ENCODE measurements at places on chromosomes 16 and 17.

GRCh38 chr17:62824290-62825131 lies 16.4 kb upstream of the MARCHF10 start:
- DNase-seq = no peak

DNA sequence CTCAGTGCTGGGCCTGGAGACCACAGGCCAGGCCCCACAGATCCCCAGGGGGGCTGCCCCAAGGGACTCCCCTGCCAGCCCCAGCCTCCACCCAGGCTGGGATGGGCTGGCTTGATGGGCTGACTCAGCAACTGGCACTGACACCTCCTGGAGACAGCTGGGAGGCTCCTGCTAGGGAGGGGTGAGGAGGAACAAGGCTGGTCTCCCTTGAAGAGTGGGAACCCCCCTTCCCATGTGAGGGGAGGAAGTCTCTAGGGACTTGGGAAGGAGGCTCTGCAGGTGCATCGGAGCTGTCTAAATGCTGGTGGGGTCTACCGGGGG lies 10.4 kb downstream of the NHERF1 start:
- DNase-seq = no peak

DNA sequence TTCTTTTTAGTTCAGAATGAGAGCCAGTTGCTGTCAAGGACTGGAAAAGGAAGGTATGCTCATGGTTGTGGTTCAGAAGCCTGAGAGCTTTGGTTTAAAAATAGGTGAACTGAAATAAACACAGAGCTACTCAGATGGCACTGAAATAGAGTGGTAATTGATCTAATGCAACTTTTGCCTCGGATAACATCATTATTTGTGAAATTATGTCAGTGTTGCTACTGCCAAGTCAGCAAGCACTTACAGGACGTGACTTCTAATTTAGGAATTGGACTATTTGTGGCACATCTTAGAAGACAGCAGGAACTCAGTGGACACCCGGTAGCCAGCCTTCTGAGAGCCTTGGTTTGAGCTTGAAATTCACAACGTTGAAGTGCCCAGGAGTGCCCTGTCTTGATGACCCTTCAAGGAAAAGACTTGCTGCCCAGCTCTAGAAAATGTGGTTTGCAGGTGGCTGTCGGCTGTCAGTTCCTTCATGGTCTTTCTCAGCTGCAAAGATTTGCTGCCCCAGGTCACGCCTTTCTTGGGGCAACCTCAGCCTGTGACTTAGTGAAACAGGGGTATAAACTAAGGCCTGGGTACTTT lies 42.0 kb upstream of the XYLT1 start:
- no peak for DNase-seq

- DNase-seq = no peak
Measured at GRCh38 chr17:2105663-2106062, 50.8 kb downstream of the HIC1 start.

GRCh38 chr17:58668598-58668935 lies 23.3 kb downstream of the TEX14 start:
- DNase-seq = no peak

GRCh38 chr16:86740906-86741799 lies 162.8 kb downstream of the FOXL1 start:
- no peak for DNase-seq

GRCh38 chr16:10153985-10154384 lies 28.2 kb downstream of the GRIN2A start:
- no peak for DNase-seq

GRCh38 chr17:75356260-75356937 lies 49.1 kb downstream of the GRB2 start:
- no peak for DNase-seq

DNA sequence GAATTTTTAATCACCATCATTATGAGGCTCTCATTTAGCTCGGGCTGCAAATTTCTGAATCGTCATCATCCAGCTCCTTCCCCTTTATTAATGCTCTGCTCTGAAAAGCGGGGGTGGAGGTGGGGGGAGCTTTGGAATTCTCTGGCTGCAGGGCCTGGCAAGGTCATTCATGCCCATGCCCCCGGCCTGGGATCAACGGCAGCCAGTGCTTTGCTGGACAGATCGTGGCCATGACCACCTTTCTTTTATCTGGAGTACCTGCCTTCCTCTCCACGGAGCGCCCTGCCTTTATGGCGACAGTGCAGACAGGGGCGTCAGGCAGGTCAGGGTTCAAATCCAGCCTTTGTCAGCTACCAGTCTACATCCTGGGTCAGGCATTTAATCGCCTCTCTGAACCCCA lies 5.1 kb upstream of the CPSF4L start:
- DNase-seq = no peak

GRCh38 chr17:48632579-48633265 lies 6.6 kb upstream of the HOXB9 start:
- no peak for DNase-seq

GRCh38 chr16:11632455-11632939 lies 35.8 kb upstream of the SNN start:
- DNase-seq = no peak

DNA sequence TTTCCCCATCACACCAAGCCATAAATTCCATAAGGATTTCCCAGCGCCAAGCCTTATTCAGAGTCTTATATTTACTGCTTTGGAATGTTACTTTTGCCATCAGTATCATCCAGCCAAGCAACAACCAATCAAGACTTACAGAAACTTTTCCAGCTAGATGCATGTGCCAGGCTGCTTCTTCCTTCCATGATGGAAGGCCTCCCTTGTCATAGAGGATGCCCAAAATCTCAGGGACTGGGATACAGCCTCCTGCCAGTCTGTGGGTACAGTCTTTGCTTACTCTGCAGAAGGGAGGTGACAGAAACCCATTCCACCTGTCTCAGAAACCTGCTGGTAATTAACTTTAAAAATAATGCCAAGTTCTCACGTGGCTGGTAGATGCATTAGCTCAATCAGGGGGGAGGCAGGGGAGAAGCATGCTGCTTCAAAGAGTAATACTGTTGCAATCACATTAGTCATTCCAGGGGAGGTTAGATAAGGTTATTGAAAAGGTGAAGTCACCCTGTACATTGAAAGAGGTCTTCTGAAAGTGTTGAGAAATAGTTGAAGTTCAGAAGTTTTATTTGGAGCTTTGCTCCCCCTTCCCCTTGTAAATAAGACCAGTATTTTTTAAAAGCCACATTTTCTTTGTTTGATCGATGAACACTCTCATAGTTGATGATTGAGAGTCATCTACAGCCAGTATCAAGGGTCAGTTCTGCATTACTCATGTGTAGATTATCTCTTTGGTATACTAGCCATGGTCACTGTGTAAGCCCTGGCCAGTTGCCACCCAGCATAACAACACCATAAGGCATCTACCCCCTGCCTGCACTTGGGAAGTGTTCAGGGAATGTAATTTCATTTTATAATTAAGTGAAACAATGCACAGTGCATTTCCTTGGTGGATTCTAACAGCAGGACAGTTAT lies 22.2 kb downstream of the HLF start:
- DNase-seq = no peak

- DNase-seq = no peak
Measured at GRCh38 chr17:156094-156621, 18.8 kb downstream of the SCGB1C2 start.

DNA sequence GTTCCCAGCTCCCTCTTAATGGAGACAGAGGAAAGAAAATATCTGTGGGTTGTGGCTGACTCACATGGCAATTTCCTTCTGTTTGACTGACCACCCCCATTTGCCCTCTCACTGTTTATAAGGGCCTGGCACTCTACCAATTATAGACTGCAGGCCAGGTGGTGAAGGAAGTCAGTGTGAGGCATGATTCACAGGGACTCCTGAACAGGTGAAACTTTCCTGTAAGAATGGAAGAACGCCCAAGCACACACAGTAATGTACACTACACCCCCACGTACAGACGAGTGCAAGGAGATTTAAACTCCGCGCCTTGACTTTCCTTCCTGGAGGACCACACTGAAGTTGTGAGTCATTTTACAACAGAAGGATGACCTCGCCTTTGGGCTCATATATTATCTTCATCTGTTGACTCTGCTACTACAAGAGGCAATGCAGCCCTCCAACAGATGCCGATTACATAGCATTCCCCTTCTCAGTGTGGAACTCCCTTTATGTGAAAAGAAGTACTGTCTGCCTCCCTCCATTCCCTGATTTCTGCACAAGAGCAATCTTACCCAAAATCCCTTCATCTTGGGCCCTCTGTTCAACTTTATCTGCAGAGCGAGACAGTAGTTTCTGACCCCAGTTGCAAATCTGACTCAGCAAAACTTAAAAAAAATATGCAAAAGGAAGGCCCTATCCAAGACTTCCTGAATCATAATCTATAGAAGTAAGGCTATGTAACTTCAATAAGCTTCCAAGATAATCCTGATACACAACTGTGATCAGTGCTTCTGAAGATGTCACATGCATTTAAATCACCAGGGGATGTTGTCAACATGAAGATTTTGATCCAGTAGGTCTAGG lies 163.6 kb downstream of the SHISA6 start:
- DNase-seq = no peak

DNA sequence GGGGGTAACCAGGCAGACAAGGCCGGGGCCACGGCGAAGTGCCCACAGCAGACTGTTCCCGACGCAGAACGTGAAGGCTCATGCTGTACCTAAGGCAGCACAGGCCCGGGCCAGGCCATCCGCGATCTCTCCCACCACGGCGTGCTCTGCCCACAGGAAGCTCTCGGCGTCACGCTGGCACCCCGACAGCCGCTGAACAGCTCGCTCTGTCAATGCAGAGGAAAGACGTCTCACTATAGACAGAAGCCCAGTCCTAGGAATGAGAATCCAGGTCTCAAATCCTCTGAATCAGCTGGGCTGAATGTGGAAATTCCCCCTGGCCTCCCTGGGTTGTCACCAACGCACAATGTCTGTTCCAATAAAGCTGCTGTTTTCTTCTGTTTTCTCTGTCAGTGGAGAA lies 21.4 kb downstream of the SERPINF1 start:
- no peak for DNase-seq

Measured in stimulated activated CD8-positive, alpha-beta memory T cell treated with anti-CD3 and anti-CD28 coated beads, Interleukin-2, amount 100 ng/mL, for 48 hours (primary cell).